ENCODE measurements at places on chromosomes 11 and 22.

GRCh38 chr11:75078233-75078632, 18.4 kb downstream of the OR2AT4 start:
- DNase-seq, result no peak

GRCh38 chr11:128471138-128471661, 116.2 kb downstream of the ETS1 start:
- DNase-seq, result no peak

DNA sequence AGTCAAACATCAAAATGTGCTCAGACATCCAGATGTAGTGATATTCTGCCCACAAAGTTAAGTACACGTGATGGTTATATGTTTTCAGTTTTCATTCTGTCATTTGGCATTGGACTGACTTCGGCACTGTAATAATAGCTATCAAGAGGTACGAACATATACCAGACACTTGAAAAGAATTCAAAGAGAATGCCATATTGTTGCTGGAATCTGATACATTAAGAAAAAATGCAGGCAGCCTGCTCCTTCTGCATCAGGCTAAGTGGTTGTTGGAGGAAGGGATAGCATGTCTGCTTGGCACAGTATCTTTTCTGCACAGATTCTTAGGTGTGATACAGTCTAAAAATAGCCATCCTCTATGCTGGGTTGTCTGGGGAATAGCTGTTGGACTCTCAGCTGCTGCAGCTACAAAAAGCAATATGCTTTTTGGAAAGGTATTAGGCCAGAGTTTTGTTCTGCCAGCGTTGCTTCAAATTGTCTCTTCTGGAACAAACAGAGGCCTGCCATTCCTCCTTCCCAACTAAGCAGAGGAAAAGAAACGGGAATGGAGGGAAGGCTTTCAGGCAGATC, 892.6 kb downstream of the TBC1D22A start:
- DNase-seq, result no peak

DNA sequence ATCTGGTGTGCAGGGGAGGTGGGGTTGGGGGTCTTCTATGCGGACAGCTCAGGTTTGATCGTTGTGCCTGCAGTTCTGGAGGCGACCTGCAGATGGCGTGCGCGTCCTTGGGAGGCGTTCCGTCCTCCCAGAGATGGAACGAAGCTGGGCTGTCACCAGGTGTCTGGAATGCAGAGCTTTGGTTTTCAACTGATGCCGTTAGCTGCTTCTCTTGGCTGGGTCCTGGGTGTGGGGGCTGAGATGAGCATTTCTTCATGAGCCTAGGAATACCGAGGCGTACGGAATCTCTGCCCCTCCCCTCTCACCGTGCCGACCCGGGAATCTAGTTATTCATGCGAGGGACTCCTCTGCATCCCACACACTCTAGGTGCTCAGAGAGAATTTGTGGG, 98.6 kb downstream of the CEP164 start:
- DNase-seq, result peak; percentile 60

DNA sequence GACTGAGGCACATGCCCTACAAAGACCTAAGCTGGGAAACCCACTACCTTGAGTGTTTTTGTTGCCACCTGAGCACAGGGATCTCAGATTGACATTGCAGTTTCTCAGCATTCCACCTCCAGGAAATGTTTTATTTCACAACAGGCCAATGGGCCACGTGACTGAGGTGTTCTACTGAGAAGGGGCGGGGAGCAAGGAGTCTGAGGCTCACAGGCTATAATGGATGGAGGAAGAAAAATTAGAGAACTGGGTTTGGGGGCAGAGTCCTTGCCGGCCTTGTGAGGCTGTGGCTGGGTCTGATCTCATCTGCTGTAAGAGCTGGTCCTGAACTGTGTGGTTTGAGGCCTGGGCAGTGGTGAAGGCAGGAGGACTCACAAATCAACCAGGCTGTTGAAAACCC, 40.7 kb downstream of the ZNF202 start:
- no peak for DNase-seq

- DNase-seq, result no peak
Measured at GRCh38 chr22:19466126-19466716, 12.8 kb downstream of the UFD1 start.

GRCh38 chr11:18245396-18245795, 3.1 kb downstream of the SAA2 start:
- no peak for DNase-seq

- DNase-seq, result no peak
Measured at GRCh38 chr11:86346513-86346912, 28.2 kb upstream of the CCDC81 start.

- no peak for DNase-seq
Measured at GRCh38 chr11:111992206-111992855, 32.9 kb upstream of the DLAT start.

GRCh38 chr22:37627545-37627944, 11.9 kb upstream of the SH3BP1 start:
- DNase-seq, result no peak

DNA sequence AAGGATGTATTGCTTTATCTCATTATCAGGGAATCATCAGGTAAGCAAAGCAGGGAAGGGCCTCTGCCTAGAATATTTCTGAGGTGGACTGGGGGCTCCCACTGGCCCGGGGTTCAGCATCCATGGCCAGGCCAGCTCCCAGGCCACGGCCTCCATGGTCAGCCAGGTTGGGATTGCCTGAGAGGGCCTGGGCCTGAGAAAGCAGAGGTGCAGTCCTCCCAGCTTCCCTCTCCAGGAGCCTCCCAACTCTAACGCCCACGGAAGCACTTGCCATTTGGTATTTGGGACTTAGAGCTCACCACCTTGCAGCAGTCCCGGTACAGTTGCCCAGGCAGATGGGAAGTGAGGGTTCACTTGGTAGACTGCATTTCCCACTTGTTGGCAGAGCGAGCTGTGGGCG, 12.7 kb downstream of the DGAT2 start:
- no peak for DNase-seq

GRCh38 chr11:57512646-57513451, 2.7 kb downstream of the SLC43A1 start:
- no peak for DNase-seq

GRCh38 chr22:46241396-46242007, 8.6 kb downstream of the CDPF1 start:
- no peak for DNase-seq

- no peak for DNase-seq
Measured at GRCh38 chr11:45599161-45599943, 66.1 kb downstream of the CHST1 start.

Data from stimulated activated CD4-positive, alpha-beta T cell treated with anti-CD3 and anti-CD28 coated beads, Interleukin-15, amount 100 ng/mL, for 48 hours (primary cell).